ENCODE measurements at places on chromosomes 3 and 15.

DNA sequence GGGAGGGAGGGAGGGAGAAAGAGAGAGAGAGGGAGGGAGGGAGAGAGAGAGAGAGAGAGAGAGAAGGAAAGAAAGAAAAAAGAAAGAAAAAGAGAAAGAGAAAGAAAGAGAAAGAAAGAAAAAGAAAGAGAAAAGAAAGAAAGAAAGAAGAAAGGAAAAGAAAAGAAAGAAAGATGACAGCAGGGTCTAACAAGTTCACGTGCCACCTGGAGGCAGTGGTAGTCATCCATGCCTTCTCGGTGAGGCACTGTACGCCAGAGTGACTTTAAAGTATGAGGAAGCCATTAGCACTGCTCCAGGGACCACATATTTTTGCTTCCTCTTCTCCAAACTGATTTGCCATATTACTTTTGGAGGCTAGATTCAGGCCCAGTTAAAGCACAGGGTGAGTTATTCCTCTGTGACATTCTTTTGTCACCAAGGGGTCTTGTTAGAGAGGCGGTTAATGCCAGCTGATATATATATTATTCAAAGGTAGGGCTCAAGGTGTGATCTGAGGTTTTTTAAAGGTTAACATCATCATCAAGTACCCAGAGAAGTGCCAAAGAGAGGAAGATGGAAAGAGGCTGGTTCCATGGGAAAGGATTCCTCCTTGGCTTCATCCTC is at the start of gene HTR3D:
Gene HTR3D, plus strand, starts transcription at position 556 of the 606 bp plus-strand sequence. Its CDS starts 0 bp downstream, at position 556.
- no peak for DNase-seq

GRCh38 chr15:77457905-77458265 is 37.2 kb downstream of the HMG20A start:
- no peak for DNase-seq

DNA sequence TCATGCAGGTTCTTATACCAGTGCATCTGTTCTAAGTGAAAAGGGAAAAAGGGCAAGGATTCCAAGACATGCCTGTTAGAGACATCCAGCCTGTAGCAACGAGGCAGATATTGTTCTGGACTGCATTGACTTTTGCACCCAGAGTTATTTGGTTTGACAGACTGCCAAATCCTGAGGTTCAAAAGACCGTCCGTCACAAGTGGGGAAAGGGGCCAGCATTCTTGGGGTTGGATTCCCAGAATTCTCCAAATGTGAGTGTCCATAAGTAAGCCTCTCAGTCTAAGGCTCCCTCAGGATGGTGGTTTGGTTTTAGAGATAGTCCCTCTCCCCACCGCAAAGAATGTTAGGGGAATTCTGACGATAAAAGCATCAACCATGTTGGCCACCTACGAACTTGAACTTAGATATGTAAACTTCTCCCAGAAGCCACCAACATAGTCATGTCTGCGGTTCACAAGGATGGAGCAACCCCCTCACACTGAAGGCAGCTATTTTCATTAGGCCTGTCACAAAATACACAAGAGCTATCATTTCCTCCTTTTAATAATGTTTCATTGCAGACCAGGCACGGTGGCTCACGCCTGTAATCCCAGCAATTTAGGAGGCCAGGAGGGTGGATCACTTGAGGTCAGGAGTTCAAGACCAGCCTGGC is 13.6 kb upstream of the LACTB start:
- no peak for DNase-seq

GRCh38 chr3:14274999-14275961 is 96.7 kb downstream of the LSM3 start:
- DNase-seq, result no peak

GRCh38 chr3:129614927-129615363 is 8.5 kb upstream of the PLXND1 start:
- no peak for DNase-seq

- DNase-seq, result no peak
Measured at GRCh38 chr3:78668302-78668701, 1099.5 kb downstream of the ROBO1 start.

DNA sequence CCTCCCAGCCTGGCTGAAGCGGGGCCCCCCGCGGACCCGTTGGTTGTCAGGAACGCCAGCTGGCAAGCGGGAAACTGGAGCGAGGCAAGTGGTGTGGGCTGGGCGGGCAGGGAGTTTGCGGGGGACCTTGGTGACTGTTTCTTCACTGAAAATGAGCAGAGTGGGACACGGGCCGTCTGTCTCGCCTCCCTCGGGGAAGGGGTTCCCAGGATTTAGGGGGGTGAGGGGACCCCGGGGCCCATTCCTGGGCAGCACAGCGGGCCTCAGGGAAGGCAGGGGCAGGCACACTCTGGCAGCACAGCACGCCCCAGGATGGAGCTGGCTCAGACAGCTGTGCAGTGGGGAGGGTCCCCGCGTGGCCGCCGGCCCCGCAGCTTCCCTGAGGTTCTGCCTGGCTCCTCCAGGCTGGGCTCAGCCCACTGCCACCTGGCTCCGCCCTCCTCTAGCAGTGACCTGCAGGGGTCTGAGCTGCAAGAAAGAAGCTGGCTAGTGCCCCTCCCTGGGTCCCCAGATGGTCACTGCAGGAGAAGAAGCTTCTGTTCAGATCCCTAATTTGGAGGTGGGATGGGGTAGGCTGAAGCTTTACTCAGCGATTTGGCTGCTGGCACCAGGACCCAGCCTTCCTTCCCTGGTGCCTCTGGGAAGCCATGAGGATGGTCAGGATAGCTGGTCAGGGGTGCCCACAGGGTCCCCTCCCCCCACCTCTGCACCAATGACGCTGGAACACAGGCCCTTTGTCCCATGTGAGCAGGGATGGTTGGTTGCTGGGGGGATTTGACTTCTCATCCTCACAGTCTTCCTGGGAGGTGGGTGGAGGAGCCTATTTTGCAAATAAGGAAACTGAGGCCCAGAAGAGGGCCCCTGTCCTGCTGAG is 90.4 kb downstream of the TBC1D2B start:
- no peak for DNase-seq

DNA sequence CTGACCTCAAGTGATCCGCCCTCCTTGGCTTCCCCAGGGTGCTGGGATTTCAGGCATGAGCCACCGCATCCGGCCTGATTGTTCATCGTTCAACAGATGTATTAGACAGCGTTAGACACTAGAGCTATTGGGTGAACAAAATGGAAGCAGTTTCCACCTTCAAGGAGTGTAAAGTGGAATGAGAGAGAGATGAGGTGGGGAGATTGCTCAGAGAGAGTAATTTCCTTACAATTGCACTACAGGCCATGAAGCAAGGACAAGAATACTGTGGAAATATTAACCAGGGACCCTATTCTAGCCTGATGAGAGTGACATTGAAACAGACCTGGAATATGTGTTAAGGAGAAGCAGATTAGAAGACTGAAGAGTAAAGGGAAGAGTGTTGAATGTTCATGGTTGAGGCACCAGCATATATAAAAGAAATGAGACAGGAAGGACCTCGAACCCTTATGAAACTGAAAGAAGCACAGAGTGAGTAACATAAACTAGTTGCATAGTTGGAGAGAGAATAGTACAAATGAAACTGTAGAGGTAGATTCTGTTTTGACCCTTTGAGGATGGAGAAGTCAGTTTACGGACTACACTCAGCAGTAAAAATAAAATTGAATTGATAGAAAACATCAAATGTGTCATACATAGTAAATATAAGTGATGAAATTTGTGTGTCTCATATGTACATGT is 7.2 kb downstream of the RTF1 start:
- DNase-seq, result no peak

All from stimulated activated CD8-positive, alpha-beta memory T cell treated with anti-CD3 and anti-CD28 coated beads, Interleukin-4, amount 100 ng/mL, for 1 hour (primary cell).